ENCODE measurements at places on chromosomes 11 and 22. TPM values are rescaled to one million over a fixed set of nuclear protein-coding genes. Genes with fewer than 3 reads are reported as not detected.

DNA sequence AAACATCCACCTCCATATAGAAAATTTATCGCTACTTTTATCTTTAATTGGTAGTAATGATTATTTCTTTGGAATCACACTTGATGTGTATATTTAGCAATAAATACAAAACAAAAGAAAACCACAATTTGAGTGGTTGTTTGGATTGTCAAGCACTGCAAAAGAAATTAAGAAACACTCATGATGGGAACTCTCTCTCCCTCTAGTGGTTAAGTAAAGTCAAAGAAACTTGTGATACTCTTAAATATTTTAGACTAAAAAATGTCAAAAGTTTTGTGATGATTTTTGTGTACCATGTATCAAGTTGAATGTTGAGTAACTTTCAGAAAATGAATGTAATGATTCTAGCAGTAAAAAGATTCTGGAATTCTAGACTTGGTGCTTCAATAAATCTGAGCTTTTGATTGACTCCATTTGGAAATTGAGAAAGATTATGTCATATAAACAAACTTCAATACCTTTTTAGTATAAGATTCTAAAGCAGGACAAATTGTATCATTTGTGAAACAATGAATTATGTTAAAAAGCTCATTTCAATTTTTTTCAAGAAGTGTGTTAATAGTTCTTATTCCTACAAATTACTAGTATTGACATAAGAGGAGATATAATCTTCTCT, 20.8 kb downstream of the MUC15 start:
- no peak for DNase-seq

- no peak for DNase-seq
Measured at GRCh38 chr11:128749974-128750373, 56.1 kb downstream of the FLI1 start.

DNA sequence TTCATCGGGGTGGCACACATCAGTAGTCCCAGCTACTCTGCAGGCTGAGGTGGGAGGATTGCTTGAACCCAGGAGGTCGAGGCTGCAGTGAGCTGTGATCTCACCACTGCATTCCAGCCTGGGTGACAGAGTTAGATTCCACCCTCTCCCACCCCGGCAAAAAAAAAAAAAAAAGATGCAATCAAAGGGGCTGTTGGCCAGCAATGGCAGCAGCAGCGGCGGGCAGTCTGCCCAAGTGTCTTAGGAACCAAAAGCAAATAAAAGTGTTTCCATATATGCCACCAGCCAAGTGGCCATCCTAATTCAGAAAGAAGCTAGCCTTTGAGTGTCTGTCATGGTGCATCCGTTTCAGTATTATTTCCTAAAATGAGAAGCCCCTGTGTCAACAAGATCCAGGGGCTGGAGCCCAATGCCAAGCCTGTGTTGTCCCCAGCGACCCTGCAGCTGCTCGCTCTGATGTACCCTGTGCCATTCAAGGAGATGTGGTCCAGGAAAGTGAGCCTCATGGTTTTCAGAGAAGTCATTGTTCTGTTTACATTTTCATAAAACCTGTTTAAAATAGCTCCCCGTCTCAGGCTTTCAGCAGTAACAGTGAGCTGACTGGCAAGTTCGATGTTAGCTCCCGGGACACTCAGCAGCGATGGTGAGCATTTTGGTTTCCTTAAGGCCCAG, 12.5 kb downstream of the CDPF1 start:
- DNase-seq, result peak; percentile 28

Gene FREY1
- total RNA-seq, result not detected

Gene TBRG1
- 111 TPM for total RNA-seq
